ENCODE measurements at places on chromosomes 16 and 17.
A peak's percentile ranks its signal among the peaks of the same experiment; 100 is the strongest.

DNA sequence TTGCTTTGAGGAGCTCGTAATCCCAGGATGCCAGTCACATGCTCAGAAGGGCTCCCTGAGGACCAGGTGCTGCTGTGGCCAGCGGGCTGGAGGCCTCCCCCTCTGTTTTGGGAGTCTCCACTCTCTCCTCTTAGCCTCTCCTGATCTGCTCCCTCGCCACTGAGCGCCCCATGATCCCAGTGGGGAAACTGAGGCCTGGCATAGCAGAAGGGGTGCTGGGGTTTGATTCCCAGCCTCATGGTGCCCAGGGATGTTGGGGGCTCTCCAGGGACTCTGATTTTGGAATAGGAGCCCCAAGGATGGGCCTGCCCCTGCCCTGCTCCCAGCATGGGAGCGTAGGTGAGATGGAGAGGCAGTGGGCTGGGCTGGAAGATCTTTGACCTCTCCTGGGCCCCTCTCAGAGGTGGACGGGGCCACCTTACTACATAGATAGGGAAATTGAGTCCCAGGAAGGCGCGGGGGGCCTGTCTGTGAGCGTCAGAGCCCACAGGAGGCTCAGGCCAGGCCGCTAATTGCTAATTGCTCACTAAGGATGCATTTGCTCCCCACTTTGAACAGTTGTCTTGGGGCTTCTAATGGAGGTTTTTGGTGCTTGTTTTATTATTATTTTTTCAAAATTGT, 525 bp upstream of the ADCY7 start:
- DNase-seq = no peak

DNA sequence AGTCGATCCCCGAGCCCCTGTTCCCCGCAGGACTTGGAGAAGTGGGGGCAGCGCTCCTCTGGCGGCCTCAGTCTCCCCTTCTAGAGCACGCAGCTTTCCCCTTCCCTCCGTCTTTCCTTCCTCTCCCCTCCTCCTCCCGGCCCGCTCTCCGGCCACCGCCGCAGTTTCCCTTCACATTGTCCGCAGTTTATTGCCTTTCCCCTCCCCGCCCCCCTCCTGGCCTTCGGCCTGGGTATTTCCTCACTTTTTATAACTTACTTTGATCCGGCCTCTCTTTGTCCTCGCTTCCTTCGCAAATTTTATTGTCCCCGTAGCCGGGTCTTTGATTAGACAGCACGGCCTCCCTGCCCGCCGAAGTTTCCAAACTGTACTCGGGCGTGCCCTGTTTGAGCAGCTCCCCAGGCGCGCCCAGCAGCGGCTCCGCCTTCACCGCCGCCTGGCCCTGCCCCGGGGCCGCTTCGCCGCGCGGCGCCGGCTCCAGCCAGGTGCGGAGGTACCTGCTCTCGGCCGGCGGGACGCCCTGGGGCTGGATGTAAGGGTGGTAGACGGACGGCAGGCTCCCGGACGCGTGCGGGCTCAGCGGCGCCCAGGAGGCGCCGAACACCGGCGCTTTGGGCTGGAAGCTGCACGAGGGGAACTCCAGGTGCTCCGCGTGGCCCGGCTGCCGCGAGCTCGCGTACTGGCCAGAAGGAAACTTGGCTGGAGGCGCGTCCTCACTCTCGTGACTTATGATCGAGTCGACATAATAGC, 488 bp downstream of the HOXB9 start:
- peak; percentile 45 for DNase-seq

DNA sequence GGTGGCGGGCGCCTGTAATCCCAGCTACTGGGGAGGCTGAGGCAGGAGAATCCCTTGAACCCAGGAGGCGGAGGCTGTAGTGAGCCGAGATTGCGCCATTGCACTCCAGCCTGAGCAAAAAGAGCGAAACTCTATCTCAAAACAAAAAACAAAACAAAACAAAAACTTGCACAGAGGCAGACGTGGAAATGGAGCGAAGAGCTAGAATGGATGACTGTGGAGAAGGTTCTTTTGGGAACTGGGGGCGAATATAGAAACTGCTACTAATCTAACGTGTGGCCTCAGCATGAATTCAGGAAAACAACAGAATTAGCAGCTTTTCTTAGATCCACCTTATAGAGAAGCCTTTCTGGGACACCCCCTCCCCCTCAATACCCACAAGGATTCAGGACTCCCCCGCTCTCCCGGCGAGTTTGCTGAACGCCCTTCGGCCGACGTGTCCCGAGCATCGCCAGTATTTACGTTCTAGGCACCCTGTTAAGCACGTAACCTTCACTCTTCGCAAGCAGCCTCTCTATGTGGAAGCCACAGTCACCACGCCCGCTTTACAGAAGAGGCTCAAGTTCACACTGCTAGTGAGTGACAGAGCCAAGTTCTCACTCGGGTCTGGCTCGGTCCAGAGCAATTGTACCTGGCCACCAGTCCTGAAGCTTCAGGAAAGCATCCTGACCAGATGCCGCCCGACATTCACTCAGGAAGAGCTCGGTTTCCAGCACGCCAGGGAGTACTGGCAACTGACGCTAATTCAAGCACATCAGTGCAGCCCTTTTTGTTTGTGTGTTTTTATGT, 13.3 kb upstream of the ABR start:
- no peak for DNase-seq

- DNase-seq = no peak
Observed at GRCh38 chr16:89268987-89269735, 51.7 kb downstream of the ZNF778 start.
